ENCODE measurements at places on chromosomes 2 and 18. TPM values are rescaled to one million over a fixed set of nuclear protein-coding genes. Genes with fewer than 3 reads are reported as not detected.

- no peak for DNase-seq
These were observed 56.5 kb downstream of the MTX2 start for GRCh38 chr2:176325732-176326131.

DNA sequence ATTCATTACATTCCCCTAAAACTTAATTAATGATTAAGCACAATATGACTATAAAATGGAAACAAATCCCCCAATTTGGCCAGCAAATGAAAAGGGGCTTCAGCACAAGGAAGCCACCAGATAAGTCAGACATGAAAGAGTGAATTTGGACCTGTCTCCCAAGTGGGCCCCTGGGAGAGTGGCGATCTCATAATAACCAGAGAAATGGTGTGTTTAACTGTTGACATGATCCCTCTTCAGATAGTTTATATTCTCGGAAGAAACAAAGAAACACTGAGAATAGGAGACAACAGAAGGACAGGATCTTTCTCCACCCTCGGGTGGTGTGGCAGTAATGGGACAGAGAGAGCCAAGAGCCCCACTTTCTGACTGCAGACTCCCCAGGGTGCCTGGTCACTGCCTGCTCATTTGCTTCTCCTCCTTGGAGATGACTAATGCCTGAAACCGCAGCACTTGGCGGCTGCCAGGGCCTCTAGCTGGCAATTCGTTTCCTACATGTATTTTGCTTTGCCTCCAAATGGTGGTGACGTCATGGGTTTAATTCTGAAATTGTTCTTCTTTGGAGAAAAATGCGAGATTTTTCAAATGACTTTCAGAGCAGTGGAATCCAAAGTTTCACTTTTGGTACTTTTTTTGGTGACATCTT lies 46.4 kb upstream of the SPP2 start:
- no peak for DNase-seq

GRCh38 chr2:241873803-241874110 lies 4.2 kb downstream of the RTP5 start:
- DNase-seq: no peak

DNA sequence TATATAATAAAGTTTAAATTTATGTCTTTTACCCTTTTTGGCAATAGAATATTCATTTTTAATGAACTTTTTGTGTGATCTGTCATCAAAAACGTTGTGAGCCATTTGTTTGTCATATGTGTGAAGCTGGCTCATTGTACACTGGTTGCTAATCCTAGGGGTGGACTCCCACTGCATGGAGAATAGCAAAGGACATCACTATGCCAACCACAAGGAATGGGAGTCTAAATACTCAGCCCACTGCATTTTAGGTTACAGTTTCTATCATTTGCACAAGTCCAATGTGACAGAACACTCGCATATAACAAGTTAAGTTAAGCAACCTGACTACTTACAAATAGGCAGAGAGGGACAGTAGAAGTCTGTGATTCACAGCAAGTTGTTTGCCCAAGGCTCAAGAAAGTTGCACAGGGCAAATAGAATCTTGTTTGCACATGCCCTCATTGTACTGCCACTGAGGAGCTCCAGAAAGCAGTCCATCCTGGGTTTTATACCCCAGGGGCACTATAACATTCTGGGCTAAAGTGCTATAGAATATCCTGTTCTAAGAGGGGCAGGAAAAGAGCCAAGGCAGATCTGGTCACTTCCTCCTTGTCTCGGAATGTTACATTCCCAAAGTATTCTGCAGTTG lies 545.9 kb upstream of the GCFC2 start:
- DNase-seq: no peak

- no peak for DNase-seq
These were observed 88.9 kb upstream of the PMAIP1 start for GRCh38 chr18:59810735-59811520.

DNA sequence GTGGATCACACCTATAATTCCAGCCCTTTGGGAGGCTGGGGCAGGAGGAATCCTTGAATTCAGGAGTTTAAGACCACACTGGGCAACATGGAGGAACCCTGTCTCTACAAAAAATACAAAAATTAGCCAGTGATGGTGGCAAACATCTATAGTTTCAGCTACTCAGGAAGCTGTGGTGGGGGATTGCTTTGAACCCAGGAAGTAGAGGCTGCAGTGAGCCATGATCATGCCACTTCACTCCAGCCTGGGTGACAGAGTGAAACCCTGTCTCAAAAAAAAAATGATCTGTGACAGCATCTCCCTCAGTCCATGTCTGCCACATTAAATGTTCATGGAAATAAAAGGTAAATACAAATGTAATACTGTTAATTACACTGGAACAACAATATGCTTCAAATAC lies 121.4 kb upstream of the COL5A2 start:
- DNase-seq: no peak

DNA sequence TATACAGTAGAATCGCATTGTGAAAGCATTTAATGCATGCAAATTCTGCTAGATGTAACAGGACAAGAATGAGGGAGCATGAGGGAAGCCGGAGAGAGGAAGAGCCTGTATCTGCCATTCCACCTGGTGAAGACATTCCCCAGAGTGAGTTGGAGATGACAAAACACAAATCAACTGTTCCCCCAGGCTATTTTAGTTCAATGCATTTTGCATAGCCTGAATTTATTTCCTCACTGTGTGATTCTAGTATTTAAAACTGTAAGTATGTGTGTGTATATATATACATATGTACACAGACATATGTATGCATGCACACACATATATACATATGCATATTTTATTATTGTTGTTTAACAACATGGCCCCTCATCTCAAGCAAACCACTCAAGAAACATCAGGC lies 54.7 kb downstream of the CCDC68 start:
- no peak for DNase-seq

DNA sequence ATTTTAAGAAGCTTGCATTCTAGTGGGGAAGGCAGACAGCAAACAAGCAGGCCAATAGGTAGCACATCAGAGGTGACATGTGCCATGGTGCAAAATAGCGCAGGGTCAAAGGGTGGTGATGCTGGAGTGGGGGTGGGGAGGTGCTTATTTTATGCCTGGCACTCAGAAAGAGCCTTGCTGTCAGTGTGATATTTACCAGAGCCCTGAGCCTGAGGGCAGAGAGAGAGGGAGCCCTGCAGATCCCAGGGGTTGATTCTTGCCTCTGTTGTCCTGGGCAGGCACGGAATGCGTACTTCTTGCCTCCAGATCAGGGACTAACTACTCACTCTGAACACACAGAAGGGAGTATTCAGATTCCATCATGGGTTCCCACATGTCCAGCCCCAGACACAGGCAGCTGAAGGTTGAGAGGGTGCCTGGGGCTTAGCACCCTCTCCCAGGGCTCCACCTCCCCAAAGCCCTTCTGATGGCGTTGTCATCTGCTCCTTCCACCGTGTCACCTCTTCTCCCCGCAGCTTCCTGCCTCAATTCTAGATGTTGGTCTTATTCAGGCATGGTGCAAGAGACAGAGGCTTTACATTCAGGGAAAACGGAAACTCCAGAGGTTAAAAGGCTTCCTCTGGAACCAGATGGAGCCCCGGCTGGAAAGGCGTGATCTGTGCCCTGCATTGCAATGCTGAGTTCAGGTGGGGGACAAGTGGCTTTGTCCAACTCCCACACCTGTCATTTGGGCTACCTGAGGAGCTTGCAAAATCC lies 252.3 kb downstream of the HAUS1 start:
- DNase-seq: no peak

- DNase-seq: no peak
These were observed 535.7 kb downstream of the DCC start for GRCh38 chr18:52875725-52876124.

DNA sequence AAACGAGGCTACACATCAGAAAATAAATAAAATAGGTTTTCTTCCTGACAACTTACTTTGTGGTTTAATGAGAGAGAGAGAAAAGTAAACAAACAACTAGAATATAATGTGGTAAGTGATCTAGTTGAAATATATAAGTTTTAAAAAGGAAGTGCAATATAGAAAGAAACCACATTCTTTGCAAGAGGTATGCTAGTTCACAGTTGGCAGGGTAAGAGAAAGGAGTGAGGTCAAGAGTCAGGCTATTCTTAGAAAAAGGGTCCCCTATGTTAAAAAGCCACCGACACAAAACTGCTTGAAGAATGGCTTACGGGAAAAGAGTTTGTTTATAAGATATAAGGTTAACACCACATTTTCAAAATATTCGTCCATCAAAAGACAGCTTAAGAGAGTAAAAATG lies 462.1 kb downstream of the ERBB4 start:
- no peak for DNase-seq

DNA sequence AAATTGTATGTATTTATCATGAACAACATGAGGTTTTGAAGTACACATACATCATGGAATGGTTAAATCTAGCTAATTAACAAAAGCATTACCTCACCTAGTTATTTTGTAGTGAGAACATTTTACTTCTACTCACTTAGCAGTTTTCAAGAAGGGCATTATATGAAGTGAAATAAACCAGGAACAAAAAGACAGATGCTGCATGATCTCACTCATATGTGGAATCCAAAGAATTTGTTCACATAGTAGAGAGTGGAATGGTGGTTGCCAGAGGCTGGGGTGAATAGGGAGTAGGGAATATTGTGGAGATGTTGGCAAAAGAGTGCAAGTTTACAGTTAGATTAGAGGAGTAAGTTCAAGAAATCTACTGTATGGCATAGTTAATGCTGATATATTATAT lies 292.0 kb downstream of the ASXL3 start:
- no peak for DNase-seq

DNA sequence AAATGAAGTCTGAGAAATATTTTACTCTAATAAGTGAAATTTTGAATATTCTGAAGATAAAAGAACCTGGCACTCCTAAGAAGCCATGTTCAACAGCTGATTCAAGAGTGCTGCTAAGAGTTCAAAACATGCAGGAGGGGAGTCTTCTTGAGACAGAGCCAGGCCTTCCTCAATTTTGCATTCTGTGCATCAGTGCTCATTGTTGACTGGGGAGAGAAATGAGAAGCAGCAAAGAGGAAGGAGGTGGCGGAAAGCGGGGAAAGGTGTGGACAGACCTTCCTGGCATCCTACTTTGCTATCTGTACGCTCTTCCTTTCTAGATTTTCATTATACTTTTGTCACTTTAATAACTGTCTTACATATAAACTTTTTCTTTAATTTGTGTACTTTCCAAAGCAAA lies 29.7 kb upstream of the TXNDC2 start:
- DNase-seq: no peak

DNA sequence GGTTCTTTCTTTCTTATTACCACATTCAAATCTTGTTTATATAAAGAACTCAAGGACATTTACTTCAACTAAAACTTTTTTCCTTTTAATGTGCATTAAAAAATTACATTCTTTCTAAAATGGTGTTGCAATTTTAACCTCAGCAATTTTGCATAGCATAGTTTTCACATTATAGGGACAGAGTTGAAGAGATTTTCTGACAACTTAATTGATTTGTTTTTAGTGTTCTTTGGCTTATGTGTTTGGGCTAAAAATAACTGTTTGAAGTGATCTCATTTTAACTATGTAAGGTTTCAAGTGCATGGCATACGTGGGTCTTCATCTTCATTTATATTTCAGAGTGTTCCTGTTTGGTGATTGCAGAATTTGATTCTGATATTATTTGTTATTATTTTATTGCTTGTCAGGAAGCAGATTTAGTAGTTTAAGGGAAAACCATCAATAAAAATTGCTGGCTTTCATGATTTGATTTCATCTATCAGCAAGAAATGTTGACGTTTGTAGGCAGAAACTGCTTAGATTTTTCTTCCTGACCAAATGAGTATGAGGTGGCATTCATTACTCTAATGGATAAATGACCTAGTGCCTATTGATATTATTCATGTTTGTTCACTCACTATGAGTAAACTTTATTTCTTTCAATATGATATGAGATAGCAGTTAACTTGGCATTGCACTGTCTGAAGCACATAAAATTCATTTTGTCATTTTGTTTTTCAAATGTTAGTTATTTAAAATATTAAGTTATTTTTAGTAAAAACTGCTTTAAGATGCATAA lies 398.4 kb downstream of the NUP35 start:
- DNase-seq: no peak

GRCh38 chr18:38563396-38563980 lies 997.9 kb upstream of the CELF4 start:
- DNase-seq: no peak

DNA sequence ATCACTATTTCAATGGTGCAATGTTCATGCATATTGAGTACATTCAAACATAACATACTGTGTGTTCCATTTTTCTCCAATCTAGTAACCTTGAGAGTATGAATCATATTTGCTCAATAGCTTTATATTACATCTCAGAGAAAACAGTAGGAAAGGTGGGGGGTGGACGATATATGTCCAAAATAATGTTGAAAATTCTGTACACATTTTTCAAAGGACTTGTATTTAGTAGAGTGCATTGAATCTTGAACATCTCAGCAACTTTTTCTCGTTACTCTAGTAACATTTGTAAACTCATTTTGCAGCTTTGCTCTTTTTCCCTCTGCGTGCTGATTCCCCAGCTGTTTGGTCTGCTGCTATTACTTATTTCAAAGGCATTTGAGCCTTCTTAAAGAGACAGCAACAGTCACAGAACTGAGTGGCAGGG lies 1487.0 kb downstream of the LRP1B start:
- DNase-seq: no peak

GRCh38 chr18:31225668-31226067 lies 63.0 kb upstream of the DSC1 start:
- DNase-seq: no peak

DNA sequence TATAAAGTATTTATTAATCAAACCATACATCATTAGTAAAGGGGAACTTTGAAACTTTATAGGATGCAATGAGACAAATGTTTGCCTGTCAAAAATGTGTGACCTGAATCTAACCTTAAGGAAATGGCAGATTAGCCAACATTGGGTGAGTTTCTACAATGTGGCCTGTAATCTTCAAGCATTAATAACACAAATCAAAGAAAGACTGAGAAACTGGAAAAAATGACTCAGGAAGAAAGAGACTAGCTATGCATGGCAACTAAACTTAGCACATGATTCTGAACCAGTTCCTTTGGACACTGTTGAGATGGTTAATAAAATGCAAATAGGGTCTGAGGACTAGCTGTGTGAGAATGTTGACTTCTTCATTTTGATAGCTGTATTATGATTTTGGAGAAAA lies 628.6 kb upstream of the ID2 start:
- DNase-seq: no peak

DNA sequence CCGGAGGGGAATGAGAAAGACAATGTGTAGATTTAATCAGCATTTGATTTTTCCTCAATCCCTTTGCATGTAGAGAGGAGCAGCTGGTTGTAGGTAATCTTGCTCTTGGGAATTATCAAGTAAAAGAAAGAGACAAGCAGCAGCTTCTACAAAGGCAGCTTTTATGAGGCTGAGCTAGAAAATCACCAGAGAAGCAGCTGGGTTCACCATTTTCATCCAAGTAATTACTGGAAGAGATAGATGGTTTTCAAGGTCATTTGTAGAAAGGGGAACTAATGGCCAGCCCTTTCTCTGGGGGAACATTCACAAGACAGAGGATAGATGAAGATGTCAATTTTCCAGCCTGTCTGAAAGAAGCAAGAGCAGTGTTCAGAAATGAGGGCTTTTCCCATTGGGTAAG lies 113.0 kb downstream of the RND3 start:
- DNase-seq: no peak

- no peak for DNase-seq
These were observed 86.8 kb upstream of the SH3BP4 start for GRCh38 chr2:234865040-234865439.

The GPBAR1 gene
- total RNA-seq: 4.3 TPM

The IL36RN gene
- total RNA-seq: not detected

The DSG4 gene
- not detected for total RNA-seq

The MEP1B gene
- not detected for total RNA-seq

The WNT6 gene
- total RNA-seq: not detected

The ARL6IP6 gene
- 15.1 TPM for total RNA-seq

The FECH gene
- total RNA-seq: 18.7 TPM

The BCL11A gene
- total RNA-seq: 7.3 TPM

The BIRC6 gene
- 71.7 TPM for total RNA-seq

The DSG1 gene
- total RNA-seq: not detected

The CFAP210 gene
- not detected for total RNA-seq

The B4GALT6 gene
- 5.7 TPM for total RNA-seq
